Stimulated activated CD4-positive, alpha-beta T cell treated with anti-CD3 and anti-CD28 coated beads, Interleukin-1b, Interleukin-23, amount 100 ng/mL, for 1 hour (primary cell): ENCODE measurements at places on chromosomes 3 and 15.

DNA sequence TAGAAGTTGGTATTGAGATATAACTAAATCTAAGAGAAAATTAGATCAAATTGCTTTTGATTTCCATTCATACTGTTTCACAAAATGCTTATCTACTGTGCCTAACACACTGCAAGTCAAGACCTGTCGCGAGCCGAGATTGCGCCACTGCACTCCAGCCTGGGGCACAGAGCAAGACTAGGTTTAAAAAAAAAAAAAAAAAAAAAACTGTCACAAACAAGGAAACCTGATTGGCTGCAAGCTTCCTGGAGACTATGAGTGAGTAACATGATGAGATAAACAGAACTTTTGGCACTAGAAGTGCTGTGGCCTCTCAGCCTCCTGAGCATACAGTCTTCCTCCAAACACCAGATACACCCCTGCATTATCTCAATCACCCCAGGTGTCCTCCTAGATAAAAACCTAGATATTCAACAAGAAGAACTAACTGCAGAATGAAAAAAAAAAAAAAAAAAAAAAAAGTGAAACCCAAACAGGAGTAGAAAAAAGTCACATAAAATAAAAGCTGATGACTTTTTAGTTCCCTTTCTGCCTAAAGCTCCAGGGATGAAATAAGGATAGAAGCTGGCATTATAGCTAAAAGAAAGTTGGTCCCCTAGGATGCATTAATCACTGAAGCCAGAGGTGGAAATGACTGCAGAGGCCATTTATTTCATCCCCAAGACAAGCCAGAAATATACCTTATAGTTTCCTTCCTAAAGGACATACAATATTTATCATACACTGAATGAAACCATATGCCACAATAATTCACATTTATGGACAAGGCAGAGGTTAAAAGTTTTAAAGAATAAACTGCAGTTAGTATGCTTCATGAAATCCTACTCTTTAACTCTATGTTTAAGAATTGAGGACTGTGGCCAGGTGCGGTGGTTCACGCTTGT is 82.4 kb downstream of the P3H2 start:
- no peak for DNase-seq

- DNase-seq, result no peak
Measured at GRCh38 chr3:193230610-193231009, 10.4 kb upstream of the PLAAT1 start.

- DNase-seq, result no peak
Measured at GRCh38 chr3:26291840-26292239, 330.7 kb upstream of the LRRC3B start.

GRCh38 chr3:162168715-162169114 is 672.1 kb downstream of the OTOL1 start:
- no peak for DNase-seq
